Fibroblast of villous mesenchyme (primary cell): ENCODE measurements at places on chromosomes 7 and 10. TPM values are rescaled to one million over a fixed set of nuclear protein-coding genes. Genes with fewer than 3 reads are reported as not detected.

STRIP2 gene
- total RNA-seq: 2.9 and 3.0 TPM in 2 replicates

SLC26A5 gene
- not detected in 2 replicates for total RNA-seq

KLF14 gene
- under 0.01 TPM in 2 replicates for total RNA-seq

HOXA3 gene
- total RNA-seq: 9.3 and 11.7 TPM in 2 replicates

RNF133 gene
- total RNA-seq: 0.32 and 0.86 TPM in 2 replicates

WEE2 gene
- total RNA-seq: 0.32 TPM in 1 of 2 replicates, not detected in the other

SLC26A3 gene
- not detected in 2 replicates for total RNA-seq

OPN4 gene
- total RNA-seq: not detected in 2 replicates

CLDN4 gene
- under 0.01 and 0.86 TPM in 2 replicates for total RNA-seq

SAMD9 gene
- 15.8 and 21.2 TPM in 2 replicates for total RNA-seq

LFNG gene
- 7.4 and 10.8 TPM in 2 replicates for total RNA-seq

THSD7A gene
- total RNA-seq: 0.43 and 1.6 TPM in 2 replicates

FGFBP3 gene
- total RNA-seq: 0.86 and 0.97 TPM in 2 replicates

CYP3A5 gene
- total RNA-seq: under 0.01 and 0.43 TPM in 2 replicates

SVIL gene
- 7.8 and 11.9 TPM in 2 replicates for total RNA-seq

TAS2R4 gene
- 0.86 and 1.3 TPM in 2 replicates for total RNA-seq

USP54 gene
- total RNA-seq: 13.5 and 14.2 TPM in 2 replicates

CTTNBP2 gene
- total RNA-seq: 1.3 and 3.2 TPM in 2 replicates

NOS3 gene
- 1.3 and 3.5 TPM in 2 replicates for total RNA-seq

ADCY1 gene
- under 0.01 and 0.32 TPM in 2 replicates for total RNA-seq

NPSR1 gene
- not detected in 2 replicates for total RNA-seq

AKR1C4 gene
- not detected in 2 replicates for total RNA-seq

GIMAP2 gene
- total RNA-seq: under 0.01 and 2.6 TPM in 2 replicates

EBLN1 gene
- total RNA-seq: not detected in 2 replicates

CARD11 gene
- total RNA-seq: under 0.01 TPM in 1 of 2 replicates, not detected in the other

NRP1 gene
- total RNA-seq: 197 and 222 TPM in 2 replicates

PDE6C gene
- total RNA-seq: not detected in 2 replicates

METTL27 gene
- total RNA-seq: 1.6 and 2.6 TPM in 2 replicates

MMRN2 gene
- total RNA-seq: 0.86 and 2.3 TPM in 2 replicates

VIPR2 gene
- not detected in 2 replicates for total RNA-seq

CYP26C1 gene
- total RNA-seq: not detected in 2 replicates

HMX2 gene
- total RNA-seq: not detected in 2 replicates

RAB11FIP2 gene
- 25.1 and 28.5 TPM in 2 replicates for total RNA-seq

DNAH11 gene
- under 0.01 TPM in 2 replicates for total RNA-seq

SMO gene
- 1.3 and 2.3 TPM in 2 replicates for total RNA-seq

CALML3 gene
- not detected in 2 replicates for total RNA-seq

KEL gene
- total RNA-seq: under 0.01 TPM in 1 of 2 replicates, not detected in the other

AVPI1 gene
- 12.5 and 19.6 TPM in 2 replicates for total RNA-seq

VWDE gene
- total RNA-seq: under 0.01 TPM in 1 of 2 replicates, not detected in the other

SNX10 gene
- 0.86 and 1.9 TPM in 2 replicates for total RNA-seq

MTERF1 gene
- 8.7 and 13.4 TPM in 2 replicates for total RNA-seq

OPN1SW gene
- not detected in 2 replicates for total RNA-seq
